ENCODE measurements at places on chromosomes 1 and 21. TPM values are rescaled to one million over a fixed set of nuclear protein-coding genes. Genes with fewer than 3 reads are reported as not detected.
A peak's percentile ranks its signal among the peaks of the same experiment; 100 is the strongest.

DNA sequence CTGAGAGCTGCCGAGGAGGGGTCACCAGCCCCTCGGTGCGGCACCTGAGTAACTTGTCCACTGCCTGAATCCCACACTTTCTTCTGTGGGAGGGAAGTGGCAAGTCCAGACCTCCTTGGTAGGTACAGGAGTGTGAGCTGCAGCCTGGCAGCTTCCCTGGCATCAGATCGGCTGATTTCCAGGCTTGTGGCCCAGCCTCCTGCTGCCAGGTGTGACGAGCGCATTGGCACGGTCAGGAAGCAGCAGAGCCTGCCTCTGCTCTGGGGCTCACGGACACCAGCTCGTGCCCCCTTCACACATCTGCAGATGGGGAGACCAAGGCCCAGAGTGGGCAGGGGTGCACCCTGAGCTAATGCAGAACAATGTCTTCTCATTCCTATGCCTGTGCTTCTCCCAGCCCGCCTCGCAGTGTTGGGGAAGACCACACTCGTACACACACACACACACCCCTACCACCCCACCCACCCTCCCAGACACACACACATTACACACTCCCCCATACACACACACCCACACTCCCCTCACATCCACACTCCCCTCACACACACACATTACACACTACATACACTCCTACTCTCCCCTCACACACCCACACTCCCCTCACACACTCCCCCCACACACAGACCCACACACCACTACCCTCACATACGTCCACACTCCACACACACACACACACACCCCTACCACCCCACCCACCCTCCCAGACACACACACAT lies 33.1 kb upstream of the SELENON start:
- DNase-seq: no peak

- no peak for DNase-seq
Observed at GRCh38 chr21:44965251-44966022, 25.6 kb downstream of the SLX9 start.

GRCh38 chr1:164440232-164440631 lies 118.8 kb upstream of the PBX1 start:
- peak; percentile 25 for DNase-seq

- DNase-seq: no peak
Observed at GRCh38 chr1:15803380-15803779, 4.1 kb downstream of the UQCRHL start.

- DNase-seq: no peak
Observed at GRCh38 chr1:53658489-53659230, 80.3 kb downstream of the GLIS1 start.

DNA sequence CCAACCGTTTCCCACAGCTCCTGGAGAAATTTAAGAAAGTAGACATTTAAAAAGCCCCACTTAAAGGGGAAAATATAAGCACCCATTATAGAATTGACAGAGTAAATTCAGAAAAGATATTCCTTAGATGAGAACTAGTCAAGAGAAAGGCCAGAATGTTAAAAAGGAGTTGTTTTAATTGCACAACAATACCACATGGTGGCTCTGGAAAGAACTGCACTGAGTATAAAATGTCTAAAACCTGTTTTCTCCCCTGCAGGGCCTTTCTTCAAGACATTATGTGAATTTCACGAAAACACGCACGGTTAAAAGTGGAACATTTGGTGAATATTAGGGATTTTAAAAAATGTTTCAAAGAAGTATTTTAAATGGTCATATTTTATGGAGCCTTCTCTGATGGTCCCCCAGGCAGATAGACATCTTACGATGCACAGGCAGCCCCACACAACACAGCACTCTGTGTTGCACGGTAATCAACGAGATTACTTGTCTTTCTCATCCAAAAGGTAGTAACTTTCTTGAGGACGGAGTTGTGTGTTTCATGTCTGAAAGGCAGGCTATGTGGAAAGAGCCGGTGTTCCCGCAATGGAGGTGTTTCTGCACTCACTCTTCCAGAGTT lies 101.9 kb downstream of the PRRX1 start:
- no peak for DNase-seq

DNA sequence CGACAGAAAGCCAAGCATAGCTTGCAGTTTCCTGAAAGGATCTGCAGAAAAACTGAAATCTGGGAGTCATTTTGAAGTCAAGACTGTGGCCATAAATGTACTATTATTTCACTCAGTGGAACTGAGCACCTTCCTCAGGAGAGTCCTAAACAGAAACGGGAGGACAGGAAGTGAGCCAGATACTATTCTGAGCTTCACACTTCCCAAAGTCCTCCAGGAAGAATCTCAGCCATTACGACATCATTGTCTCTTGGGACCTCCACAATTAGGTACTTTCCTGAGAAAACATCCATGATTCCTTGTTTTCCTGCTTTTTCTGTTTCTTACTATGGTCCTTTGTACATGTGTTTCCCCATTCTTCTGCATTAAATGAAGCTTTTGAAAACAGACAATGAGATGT lies 299.2 kb upstream of the USP25 start:
- DNase-seq: no peak

DNA sequence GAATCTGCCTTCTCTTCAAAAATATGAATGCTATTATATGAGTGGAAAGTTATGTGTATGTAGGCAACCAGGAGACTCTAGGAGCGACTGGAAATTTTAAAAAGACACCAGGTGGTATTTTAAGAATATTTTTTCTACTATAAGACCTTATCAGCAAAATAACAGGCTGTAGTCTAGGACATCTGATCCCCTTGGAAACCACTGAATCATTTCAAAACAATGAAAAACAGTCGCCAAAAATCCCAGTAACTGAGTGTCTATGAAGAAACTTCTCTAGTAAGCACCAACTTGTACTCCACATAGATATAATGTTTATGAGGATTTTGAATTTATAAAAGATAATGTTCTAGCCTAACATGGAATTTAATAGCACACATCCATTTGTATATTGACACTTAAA lies 358.5 kb downstream of the GPATCH2 start:
- no peak for DNase-seq

GRCh38 chr1:147504801-147505311 lies 36.4 kb upstream of the BCL9 start:
- DNase-seq: peak; percentile 28

- no peak for DNase-seq
Observed at GRCh38 chr1:234530672-234531071, 51.7 kb upstream of the TARBP1 start.

The BRDT gene
- polyA plus RNA-seq: 97.4 TPM

All from testis (tissue), 5 donors.